ENCODE measurements at places on chromosomes 2 and 18. TPM values are rescaled to one million over a fixed set of nuclear protein-coding genes. Genes with fewer than 3 reads are reported as not detected.

Gene IL1R2
- 0.63 TPM for total RNA-seq

Gene IL37
- not detected for total RNA-seq

Gene FTCDNL1
- total RNA-seq: 2.6 TPM

Gene AQP12B
- total RNA-seq: not detected

Gene DSC1
- total RNA-seq: not detected

Gene ABCG8
- total RNA-seq: not detected

Gene ASPRV1
- total RNA-seq: 0.10 TPM

Gene ACMSD
- total RNA-seq: not detected

Gene ERICH2
- not detected for total RNA-seq

Gene MRPS5
- 85.8 TPM for total RNA-seq

Gene MARCHF4
- total RNA-seq: 35.6 TPM
